Fibroblast of the conjunctiva (primary cell): ENCODE measurements at places on chromosomes 3 and 15.

DNA sequence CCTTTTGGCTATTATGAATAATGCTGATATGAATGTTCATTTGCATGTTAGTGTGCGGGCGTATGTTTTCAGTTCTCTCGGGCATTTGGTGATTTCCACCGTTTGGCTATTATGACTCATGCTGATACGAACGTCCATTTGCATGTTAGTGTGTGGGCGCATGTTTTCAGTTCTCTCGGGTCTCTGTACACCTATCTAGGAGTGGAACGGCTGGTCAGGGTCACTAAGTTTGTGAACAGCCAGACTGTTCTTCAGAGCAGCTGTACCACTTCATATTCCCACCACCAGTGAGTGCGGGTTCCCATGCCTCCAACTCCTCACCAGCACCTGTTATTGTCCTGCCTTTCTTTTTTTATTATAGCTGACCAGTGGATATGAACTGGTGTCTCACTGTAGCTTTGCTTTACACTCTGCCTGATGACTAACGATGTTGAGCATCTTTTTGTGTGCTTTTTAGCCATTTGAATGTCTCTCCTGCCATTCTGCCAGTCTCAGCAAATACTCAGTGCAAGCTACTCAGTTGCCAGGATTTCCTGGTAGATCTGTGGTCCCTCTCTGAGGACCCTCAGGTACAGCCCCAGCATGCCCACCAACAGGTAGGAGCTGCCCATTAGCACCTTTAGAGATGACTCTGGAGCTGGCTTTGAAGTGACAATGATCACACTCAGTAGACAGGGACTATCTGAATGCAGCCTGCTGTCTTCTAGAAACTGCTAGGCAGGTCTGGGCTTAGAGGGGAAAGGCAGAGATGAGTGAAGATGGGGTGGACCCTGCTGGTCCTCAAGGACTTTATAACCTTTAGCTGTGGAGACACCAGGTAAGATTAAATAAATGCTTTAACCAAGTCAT, 141.1 kb downstream of the XXYLT1 start:
- DNase-seq, result no peak

- no peak for DNase-seq
Observed at GRCh38 chr3:151227266-151227806, 24.3 kb upstream of the GPR171 start.

DNA sequence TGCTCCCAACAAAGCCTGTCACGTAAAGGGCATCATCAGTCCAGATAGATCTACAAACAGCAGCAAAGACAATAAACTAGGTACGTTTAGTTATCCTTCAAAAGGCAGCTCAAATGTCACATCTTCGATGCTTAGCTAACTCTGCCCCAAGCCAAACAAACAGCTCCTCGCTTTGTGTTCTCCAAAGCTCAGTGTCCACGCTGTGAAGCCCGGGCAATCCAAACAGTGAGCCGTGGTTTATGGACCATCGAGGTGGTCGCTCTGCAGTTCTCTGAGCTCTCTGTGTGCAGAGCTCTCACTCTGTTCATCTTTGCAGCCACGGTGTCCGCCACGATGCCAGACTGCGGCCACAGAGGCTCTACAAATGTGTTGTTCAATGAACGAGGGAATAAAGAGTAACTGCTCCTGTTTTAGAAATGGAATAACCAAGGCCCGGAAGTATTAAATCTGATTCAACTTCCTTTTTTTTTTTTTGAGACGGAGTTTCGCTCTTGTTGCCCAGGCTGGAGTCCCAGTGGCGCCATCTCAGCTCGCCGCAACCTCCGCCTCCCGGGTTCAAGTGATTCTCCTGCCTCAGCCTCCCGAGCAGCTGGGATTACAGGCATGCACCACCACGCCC, 117.2 kb upstream of the FAM174B start:
- no peak for DNase-seq

- no peak for DNase-seq
Observed at GRCh38 chr15:39979606-39980005, 45.7 kb downstream of the EIF2AK4 start.

DNA sequence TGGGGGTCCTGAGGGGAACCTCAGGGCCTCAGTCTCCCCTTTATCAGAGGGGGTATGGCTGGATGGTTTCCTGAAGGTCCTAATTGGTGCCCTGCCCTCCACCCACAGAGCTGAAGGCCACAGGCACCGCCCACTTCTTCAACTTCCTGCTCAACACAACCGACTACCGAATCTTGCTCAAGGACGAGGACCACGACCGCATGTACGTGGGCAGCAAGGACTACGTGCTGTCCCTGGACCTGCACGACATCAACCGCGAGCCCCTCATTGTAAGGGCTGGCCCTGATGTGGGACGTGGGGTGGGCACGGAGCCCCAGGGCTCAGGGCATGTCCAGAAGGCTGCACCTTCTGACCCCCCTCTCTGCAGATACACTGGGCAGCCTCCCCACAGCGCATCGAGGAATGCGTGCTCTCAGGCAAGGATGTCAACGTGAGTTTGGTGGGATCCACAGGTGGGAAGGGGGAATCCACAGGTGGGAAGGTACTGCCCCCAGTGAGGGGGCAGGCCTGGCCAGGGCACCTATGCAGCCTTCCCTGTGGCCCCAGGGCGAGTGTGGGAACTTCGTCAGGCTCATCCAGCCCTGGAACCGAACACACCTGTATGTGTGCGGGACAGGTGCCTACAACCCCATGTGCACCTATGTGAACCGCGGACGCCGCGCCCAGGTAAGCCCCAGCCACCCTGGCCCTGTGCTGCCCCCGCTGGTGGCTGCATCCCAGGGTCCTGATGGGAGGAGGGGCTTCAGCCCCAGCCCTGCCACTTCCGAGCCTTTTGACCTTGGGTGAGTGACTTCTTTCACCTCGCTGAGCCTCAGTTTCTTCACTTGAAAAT, 17.5 kb upstream of the GNAT1 start:
- no peak for DNase-seq

DNA sequence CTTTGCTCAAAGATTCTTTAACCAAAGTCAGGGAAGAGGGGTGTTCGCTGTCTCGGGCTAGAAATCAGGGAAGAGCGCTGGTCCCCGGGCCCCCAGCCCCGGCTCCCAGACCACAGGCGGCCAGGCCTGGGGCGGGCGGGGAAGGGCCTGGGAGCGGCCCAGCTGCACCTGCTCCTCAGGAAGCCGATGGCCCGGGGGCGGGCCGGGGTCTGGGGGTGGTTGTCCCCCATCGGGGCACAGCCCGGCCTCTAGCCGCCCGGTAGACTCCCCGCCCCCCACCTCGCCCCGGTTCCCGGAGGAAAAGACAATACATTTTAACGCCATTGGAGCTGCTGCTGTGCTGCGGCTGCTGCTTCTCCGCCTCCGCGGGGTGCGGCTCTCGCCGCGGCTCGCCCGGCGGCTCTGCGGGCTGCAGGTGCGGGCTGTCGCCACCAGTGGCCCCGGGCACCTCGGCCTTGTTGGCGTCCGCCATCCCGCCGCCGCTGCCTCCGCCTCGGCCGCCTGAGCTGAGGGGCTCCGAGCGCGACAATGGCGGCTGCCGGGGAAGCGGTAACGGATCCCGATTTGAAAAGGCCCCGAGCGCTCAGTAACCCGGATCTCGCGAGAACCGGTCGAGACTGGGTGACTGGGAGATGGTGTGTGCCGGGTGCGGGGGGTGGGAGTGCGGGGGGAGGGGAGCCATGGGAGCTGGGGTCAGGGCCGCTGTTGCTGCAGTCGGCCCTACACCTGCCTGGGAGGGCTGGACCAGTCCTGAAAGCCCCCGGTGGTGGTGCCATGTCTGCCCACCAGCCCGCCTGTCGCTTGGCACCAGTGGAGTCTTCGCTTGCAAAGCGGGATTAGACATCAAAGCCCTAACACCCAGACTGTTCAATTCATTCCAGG, at the start of gene MYEF2:
TSS of gene MYEF2 (minus strand) at position 530 of the 882 bp plus-strand sequence. CDS start at position 472, 58 bp downstream.
- peak; percentile 21 for DNase-seq

DNA sequence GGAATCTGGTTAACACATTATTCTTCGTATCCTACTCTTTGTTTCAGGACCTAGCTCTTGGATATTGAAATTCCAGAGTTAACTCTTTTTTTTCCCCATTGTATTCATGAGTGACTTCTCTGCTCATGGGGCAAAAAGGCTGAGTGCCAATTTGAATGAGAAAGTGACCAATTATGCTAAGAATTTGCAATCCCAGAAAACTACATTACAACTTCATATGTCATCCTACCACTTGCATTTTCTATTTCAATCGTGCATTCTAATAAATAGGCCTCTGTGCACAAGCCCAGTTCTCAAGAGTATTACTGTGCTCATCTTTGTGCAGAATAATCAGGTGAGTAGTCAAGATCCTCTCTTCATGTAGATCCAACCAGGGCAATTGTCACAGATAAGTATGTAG, 537.8 kb downstream of the OTOL1 start:
- DNase-seq, result no peak

- peak; percentile 89 for DNase-seq
Observed at GRCh38 chr3:157532529-157533297, 29.5 kb upstream of the VEPH1 start.

GRCh38 chr15:82881747-82882146, 70.8 kb downstream of the HOMER2 start:
- DNase-seq, result no peak

DNA sequence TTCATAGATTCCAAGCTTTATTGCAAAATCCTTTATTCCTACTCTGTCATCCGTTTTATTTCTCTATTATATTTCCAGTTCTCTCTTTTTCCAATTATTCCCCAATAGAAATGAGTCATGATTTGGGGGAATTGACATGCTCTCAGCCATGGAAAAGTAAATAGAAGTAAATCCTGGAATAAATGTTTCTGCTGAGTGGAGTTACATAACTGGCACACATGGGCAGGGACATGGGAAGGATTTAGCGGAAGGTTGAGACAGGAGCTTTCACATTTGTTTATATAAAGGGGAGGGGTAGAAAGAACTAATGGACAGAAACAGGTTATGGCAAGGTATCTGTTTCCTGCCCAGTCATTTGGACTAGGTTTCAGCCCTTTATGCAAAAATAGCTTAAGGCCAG, 221.6 kb downstream of the PLOD2 start:
- no peak for DNase-seq

- DNase-seq, result no peak
Observed at GRCh38 chr15:48486228-48486627, 155.0 kb downstream of the DUT start.

GRCh38 chr15:85920956-85921355, 126.2 kb upstream of the KLHL25 start:
- no peak for DNase-seq

- DNase-seq, result no peak
Observed at GRCh38 chr3:89411201-89411600, 303.8 kb downstream of the EPHA3 start.

DNA sequence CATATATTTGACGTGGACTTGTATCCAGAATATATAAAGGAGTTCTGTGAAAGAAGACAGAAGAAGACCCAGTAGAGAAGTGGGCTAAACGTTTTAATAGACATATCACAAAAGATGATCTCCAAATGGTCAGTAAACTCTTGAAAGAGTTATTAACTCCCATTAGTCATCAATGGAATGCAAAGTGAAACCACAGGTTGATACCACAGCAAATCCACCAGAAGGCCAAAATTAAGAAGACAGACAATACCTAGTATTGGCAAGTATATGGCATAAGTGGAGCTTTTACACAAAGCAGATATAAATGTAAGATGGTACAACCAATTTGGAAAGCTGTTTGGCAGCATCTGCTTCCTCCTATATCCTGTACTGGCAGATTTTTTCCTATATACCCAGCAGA, 6.0 kb downstream of the SPATA16 start:
- no peak for DNase-seq

- no peak for DNase-seq
Observed at GRCh38 chr15:77807115-77807514, 174.4 kb upstream of the LINGO1 start.

GRCh38 chr3:151113343-151113742, 27.9 kb downstream of the MED12L start:
- DNase-seq, result no peak

GRCh38 chr3:100053951-100054620, 60.2 kb downstream of the FILIP1L start:
- no peak for DNase-seq

GRCh38 chr15:27341780-27342343, 370.9 kb downstream of the GABRG3 start:
- DNase-seq, result no peak

- no peak for DNase-seq
Observed at GRCh38 chr3:127043731-127044510, 61.0 kb downstream of the PLXNA1 start.

DNA sequence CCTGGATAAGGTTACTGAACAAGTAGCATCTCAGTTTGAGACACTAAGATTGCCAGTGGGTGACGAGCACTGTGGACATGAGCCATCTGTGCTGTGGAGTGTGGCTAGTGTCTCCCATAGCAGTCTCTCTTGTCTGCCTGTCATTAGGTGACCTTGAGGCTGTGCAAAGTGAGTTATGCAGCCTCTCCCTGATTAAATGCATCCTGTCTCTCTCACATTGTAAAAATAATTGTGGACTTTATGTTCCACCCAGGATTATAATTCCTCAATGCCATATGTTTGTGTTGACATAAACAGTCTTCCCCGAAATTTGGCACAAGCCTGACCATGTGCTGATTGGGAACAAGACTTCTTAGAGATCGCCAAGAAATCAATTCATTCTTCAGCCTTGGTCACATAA, 168.9 kb downstream of the MYRIP start:
- no peak for DNase-seq

DNA sequence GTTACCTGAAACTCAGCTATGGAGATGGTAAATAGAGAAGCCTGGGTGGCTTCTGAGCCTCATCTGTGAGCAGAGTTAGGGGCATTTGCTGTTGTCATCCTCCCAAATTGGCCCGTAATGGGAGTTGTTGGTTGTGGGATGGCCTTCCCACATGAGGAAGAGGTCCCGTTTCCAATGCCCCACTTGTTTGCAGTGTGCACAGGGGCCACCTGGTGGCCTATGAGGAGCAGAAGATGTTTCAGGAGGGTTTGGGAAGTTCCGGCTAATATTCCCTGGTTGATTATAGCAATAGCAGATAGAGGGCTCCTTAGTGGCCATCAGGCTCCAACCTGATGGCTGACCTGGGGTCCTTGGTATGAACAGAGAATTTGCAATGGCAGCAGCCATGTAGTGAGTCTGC, 1546.5 kb downstream of the OTOL1 start:
- no peak for DNase-seq

DNA sequence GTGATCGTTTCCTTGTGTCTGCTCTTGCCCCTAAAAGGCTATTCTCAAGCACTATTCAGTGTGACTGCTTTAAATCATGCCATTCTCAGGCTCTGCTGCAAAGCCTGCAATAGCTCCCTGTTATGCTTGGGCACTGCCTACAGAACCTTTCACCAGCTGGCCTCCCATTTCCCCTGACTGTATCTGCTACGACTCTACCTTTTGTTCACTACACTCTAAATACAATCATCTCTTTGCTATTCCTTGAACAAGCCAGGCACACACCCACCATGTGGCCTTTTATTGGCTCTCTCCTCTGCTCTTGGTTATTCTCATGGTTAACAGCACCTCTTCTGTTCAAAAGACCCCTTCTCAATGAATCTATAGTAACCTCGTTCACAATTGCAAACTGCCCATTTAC, 29.6 kb upstream of the FNDC3B start:
- DNase-seq, result no peak

DNA sequence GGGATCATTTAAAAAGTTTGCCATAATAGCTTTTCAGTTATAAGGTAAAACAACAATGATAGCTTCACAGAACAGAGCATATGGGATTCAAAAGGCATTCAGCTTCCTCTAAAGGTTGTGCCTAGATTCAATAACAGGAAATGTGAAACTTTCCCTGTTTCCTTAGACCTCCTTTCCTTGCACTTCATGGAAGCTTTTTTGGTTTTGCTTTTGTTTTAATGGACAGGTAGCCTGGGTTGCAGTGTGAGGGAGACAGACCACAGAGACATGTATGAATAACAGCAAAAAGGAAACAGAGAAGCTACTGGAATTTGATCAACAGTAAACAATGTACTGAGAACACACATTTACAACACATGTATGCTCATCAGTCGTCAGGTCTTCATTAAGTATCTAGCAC, 2.3 kb upstream of the TNFAIP8L3 start:
- DNase-seq, result no peak

GRCh38 chr3:99678023-99678422, 39.6 kb downstream of the COL8A1 start:
- DNase-seq, result peak; percentile 45
